ENCODE measurements at places on chromosomes 4 and X.

- no peak for DNase-seq
Measured at GRCh38 chr4:152352622-152353116, 183.2 kb downstream of the FBXW7 start.

- DNase-seq, result no peak
Measured at GRCh38 chr4:40228497-40229365, 31.9 kb downstream of the RHOH start.

GRCh38 chrX:56800801-56801200 is 71.8 kb downstream of the NBDY start:
- DNase-seq, result peak; percentile 39

DNA sequence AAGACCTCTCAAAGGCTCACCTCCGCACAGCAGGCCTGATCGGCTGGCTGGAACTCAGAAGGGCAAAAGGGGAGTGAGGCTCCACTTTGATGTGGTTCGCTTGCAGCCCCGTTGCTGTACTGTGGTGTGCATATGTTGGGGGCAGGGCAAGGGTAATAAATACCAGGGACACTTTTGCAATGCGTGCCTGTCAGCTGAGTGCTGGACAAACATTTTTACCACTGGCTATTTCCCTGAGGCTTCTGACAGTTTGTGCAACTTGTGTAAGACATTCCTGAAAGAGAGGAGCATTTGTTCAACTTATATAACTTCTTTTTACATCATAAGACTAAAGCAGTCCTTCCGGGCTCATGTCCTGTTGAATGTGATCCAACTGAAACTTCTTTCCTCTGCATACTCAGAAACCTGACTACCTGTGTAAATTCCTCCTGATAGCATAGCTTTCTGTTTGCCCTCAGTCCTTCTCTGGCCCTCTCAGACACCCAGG is 82.3 kb downstream of the SPRY1 start:
- no peak for DNase-seq

- no peak for DNase-seq
Measured at GRCh38 chr4:183936574-183937345, 31.7 kb downstream of the STOX2 start.

DNA sequence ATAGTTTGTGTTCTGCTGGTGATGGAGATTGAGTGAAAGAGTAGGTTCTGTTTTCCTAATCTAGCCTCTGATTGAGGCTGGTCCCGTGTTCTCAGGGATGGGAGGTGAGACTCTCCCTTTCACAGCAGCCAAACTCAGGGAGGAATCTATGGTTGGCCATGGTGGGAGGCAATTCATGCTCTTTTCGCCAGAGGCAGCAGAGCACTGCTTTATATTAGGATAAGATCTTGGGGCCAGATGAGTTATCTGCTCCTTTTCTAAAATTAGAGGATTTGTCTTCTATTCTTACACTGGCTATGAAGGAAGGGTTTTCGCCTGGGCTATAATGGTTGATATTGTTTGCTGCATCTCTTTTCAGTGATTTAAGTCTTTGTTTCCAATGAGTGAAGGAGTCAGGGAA is 63.9 kb upstream of the NLGN4X start:
- no peak for DNase-seq

DNA sequence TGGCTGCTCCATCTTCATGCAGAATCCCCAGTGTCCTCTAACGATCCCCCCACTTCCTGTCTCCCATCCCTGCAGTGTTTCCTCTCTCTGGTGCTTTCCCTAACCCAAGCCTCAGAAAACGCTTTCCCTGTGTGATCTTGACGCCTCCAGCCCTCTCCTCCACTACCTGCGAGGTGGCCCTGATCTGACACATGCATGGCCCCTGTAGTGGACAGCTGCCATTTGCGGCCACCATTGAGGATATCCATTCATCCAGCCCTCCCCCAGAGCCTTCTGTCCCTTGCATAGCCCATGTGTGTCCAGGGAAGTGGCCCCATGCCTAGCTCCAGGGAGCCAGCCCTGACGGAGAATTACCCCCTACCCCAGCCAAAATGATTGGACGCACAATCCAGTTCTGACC is 3.1 kb downstream of the UBL4A start:
- DNase-seq, result no peak

DNA sequence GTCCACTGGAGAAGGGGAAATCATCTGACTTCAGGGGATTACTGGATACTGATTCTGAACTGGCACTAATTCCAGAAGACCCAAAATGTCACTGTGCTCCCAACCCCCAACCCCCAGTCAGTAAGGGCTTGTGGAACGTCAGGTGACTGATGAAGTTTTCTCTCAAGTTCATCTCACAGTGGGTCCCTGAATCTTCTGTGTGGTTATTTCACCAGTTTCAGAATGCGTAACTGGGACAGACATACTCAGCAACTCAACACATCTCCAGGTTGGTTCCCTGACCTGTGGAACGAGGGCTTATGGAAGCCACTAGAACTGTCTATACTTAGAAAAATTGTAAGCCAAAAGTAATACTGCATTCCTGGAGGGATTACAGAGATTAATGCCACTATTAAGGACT is 45.3 kb downstream of the DDX60L start:
- no peak for DNase-seq

- DNase-seq, result peak; percentile 19
Measured at GRCh38 chrX:80285131-80285773, 135.0 kb upstream of the TENT5D start.

- DNase-seq, result no peak
Measured at GRCh38 chr4:38387819-38388218, 276.2 kb upstream of the KLF3 start.

DNA sequence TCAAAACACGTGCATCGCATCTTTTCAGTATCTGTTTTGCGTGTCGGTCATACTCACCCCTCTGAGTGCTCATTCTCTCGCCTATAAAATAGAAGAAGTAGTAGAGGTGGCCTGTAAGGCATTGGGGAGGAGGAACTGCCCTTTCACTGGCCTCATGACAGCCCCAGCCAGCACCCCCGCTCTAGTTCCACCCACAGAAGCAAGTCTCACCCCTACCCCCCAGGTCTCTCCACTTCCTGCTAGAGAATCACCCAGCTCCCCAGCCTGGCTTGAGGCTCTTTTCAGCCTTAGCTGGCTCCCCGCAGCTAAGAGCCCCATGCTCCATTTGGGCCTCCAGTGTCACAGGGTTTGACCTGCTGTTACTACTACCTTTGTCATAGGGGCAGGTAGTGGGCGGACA is 11.8 kb downstream of the HDAC6 start:
- peak; percentile 46 for DNase-seq

GRCh38 chrX:149262086-149262485 is 243.0 kb downstream of the IDS start:
- DNase-seq, result no peak

DNA sequence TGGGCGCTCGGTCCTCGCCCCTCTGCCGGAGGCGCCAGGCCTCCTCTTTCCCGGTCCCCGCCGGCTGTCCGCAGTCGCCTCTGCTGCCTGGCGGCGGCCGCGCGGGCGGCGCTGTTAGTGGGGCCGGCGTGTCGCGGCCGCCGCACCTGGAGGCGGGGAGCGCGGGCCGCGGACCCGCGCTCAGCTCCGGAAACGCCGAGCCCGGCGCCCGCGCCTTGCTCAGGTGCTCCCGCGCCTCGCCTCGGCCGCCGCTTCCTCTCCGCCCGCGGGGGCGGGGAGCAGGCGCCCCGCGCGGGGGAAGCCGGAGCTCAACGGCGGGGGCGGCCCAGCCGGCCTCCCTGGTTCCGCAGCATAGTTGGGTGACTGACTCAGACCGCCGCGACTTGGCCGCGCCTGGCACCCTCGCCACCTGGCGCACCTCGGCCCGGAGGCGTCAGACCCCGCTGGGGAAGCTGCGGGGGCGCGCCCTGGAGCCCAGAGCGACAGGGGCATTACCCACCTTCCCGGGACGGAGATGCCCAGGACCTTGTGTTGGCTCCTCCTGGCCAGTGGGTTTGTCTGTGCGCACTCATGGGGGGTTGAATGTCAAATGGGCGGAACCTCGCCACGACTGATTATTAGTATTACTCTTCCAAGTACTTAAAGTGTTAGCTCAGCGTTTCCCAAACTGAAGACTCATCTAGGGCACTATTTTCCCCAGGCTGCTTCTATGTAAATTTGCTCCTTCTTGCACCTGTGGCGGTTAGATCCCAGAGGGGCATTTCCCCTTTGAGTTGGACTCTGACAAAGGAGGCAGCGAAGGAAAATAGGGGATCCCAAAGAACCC is at the start of gene ARAP2:
Gene ARAP2, minus strand, starts transcription at position 258 of the 826 bp plus-strand sequence. CDS start 15,028 bp downstream, outside the sequence.
- peak; percentile 89 for DNase-seq

DNA sequence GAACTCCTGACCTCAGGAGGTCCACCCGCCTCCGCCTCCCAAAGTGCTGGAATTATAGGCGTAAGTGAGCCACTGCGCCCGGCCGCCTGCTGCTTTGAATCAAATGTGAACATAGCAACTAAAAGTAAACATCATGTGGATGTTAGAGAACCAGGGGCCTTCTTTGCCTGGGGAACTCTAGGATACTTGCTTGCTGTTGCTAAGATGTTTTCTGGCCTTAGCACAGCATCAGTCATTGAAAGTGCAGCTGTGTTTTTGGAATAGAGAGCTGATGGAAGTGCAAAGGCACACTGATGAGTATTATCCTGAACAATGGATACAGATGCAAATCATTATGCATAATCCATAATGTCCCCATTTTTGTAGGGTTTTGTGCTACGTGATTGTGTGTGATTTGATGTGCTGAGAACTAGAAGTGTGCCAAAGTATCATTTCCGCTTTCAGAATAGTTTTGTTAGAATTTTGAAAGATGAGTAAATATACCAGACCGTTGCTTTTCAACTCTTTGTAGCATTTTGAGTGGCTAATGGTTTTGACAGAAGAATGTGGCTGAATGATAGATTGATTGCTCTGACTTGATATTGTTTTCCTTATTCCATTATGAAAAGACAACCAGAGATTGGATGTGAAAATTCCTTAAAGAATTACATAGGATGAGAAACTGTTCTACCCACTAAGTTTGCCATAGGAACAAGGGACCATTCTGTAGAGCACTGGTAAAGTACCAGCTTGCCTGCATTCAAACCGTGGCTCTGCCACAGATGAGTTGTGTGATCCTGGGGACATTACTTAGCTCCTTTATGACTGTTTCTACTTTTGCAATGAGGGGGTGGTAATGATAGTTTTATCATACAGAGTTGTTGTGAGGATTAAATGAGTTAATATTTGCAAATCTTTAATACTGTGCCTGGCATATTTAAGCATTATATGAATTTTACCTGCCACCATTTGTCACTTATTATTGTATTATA is 74.7 kb downstream of the REPS2 start:
- DNase-seq, result no peak

- no peak for DNase-seq
Measured at GRCh38 chrX:19840899-19841648, 46.3 kb downstream of the SH3KBP1 start.

DNA sequence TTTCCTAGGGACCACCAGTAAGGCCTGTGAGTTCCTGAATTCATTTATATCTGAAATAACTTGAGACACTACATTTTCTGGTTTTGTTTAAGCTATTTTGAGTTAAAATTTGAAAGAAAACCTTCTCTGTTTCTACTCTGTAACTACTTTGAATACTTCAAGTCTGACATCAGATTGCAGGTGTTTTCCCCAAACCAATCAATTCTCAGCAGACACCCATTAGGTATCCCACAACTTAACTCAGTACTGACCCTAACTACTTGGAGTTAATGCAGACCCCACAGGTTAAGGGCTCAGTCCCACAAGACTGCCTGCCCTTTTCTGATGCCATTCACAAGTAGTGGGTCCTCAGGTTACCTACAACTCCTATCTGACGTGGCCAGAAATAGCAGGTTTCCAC is 1100.0 kb upstream of the SLIT2 start:
- no peak for DNase-seq

GRCh38 chrX:47242321-47242720 is 9.5 kb downstream of the USP11 start:
- no peak for DNase-seq

GRCh38 chrX:38959736-38960135 is 158.5 kb downstream of the MID1IP1 start:
- no peak for DNase-seq

DNA sequence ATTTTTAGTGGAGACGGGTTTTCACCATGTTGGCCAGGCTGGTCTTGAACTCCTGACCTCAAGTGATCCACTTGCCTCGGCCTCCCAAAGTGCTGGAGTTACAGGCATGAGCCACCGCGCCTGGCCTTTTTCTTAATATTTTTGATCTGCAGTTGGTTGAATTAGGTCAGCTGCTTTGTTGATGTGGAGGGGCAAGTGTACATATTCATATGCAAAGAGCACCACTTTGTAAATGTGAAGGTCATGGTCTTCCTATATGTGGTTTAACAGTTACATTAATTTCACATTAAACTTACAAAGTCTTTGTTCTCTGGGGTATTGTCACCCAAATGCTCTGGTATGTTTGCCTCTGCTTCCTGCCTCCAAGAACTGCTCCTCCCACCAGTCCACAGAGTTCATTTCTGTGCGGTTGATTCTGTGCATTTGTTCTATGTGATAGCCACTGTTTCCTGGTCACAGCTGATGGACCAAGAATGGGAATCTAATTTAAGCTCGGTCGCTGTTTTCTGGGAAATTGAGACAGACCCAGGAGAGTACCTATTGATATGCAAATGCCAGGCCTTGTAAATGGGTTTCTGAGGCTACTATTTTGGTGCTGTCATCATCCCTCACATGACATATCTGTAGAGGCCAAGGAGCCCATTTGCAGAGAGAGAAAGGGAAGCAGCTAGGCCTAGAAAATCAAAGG is 26.9 kb upstream of the HPSE start:
- peak; percentile 6 for DNase-seq

- DNase-seq, result no peak
Measured at GRCh38 chr4:74692972-74693371, 101.4 kb downstream of the BTC start.

GRCh38 chrX:1558761-1559468 is 21.9 kb upstream of the P2RY8 start:
- DNase-seq, result no peak

DNA sequence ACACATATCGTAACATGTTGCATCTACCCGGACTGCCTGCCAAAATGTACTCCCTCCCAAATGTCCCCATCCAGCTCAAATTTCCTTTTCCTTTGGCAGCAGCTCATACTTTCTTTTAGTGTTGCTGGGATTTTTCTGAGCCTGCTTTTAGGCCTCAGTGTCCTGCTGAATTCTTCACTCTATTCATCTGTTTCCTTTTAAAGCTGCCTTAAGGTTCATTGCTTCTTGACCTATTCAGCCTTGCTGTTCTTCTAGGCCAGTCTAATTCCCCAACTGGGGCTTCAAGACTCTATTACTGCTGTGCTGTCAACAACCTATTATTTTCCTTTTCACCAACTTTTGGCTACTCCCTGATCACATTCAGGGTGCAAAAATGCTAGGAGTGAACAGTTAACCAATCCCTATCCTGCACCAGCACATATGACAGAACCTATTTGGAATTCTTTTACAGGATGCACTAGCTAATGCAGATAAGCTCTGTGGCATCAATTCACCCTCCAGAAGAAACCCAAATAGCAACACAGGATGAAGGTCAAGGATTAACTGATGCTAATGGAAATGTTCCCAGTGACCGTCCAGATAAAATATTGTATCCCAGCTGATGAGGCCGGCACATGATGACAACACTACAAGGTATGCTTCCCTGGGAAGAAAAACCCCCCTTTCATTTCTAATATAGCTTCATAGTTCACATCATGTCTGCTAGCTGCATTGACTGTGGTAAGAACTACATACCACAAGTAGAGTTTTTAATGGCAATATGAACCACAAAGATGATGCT is 114.7 kb upstream of the TTC29 start:
- no peak for DNase-seq

GRCh38 chrX:115494161-115494560 is 66.8 kb upstream of the PLS3 start:
- DNase-seq, result no peak
